ENCODE measurements at places on chromosomes 2 and 18. TPM values are rescaled to one million over a fixed set of nuclear protein-coding genes. Genes with fewer than 3 reads are reported as not detected.

The LYG1 gene
- 1.3 TPM for total RNA-seq

The HMSD gene
- total RNA-seq = 0.33 TPM

The PSMA8 gene
- not detected for total RNA-seq

The RNF144A gene
- total RNA-seq = 8.8 TPM

The SPAG16 gene
- total RNA-seq = 2.4 TPM

The DTNA gene
- 0.07 TPM for total RNA-seq

- no peak for DNase-seq
Measured at GRCh38 chr18:2146754-2147153, 424.6 kb downstream of the METTL4 start.

DNA sequence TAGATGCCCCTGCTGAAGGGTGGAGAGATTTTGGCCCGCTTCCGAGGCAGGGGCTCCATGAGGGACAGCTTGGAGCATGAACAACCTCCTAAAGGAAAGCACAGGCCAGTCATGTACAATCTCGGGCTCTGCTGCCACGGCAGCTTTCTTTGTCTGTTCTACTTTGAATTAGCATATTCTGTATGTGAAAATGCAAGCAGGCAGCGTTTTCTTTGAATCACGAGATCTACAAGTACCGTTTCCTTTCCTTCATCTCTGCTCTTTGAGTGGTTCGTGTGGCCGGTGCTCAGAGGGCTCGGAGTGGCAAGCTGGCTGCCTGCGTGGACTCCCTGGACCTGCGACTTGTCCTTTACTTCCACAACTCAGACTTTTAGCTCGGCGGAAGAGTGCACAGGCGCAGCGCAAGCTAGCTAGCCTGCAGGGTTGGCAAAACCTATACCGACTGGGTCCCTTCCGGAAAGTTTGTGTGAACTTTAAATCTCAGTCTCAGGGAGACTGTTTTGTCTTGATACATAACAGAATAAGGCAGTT is 6.9 kb downstream of the TWIST2 start:
- DNase-seq = no peak

GRCh38 chr2:74418312-74418711 is 3.1 kb downstream of the C2orf81 start:
- DNase-seq = no peak

DNA sequence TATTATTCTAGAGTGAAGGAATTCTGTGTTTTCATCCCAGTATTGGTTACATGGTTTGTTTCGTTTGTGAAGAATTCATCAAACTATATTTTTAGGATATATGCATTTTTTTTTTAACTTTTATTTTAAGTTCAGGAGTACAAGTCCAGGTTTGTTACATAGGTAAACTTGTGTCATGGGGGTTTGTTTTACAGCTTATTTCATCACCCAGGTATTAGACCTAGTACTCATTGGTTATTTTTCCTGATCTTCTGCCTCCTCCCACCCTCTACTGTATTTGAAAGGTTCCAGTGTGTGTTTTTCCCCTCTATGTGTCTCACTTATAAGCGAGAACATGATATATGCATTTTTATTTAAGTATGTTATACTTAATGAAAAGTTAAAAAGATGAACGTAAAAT is 47.6 kb downstream of the SCN9A start:
- no peak for DNase-seq

- no peak for DNase-seq
Measured at GRCh38 chr18:13447621-13448334, 229.2 kb downstream of the LDLRAD4 start.

DNA sequence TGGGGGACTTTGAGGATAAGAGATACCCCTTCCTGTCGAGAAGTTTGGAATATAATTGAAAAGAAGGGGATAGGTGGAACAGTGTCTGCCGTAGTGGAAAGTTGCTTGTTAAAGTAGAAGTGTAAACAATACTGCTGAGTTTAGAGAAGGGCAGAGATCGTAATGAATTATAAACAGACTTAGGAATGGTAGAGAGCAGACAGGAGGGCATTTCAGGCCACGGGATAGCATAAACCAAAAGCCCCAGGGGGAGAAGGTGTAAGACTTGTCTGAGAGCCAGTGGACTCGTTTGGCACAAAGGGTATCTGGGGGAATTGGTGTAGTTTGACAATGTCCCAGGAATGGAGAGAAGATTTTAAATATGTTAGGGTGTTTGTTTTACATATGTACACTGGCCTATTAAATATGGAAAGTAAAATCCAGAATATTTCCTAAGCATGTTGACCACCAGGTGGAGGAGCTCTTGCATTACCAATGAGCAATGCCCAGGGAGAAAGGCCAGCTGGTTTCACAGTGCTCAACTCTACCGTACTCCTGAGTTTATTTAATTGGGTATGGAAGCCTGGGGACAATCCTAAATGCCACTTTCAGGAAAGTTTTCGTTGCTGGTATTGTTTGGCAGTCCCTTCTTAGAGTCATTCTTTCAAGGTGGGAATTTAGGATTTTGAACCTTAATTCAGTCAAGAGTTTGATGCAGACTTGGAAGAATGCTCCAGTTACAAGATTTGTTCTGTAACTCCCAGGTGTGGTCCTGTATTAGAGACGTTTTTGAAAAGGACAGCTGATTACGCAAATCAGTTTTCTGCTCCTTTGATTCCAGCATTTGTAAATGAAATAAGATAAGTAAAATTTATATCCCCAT is 7.5 kb downstream of the COPS8 start:
- DNase-seq = no peak

DNA sequence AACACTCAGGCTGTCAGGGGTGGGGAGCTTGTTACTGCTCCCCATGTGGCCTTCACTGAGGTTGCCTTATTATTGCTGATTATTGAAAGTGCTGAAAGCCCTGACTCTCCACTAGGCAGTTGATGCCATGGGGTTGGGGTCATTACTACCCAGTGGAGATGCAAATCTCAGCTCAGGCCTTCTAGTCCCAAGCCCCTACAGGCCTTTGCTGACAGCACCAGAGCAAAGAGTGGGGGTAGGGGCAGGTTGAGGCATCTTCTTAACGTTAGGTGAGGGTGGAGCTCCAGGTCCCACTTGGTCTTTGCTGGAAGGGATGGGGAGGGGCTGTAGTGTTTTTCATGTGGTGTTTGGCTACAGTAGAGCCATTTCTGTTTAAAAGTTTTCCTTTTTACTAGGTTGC is 104.5 kb downstream of the UXS1 start:
- DNase-seq = no peak

DNA sequence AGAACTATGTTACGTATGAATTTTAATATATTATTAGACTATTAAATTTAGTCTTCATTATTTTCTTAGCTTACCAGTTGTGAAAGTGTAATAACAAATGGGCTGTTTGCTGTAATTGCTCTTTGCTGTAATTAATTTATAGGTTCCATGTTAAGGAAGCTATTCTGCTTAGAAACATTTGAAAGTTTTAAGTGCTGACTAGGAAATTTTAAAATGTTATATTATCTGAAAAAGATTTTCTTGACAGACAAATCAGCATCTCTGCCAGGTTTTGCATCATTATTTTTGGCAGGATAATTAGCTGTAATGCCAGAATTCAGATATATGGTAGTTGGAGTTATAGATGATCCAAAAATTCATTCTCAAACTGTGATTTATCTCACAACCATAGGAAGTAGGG is 42.2 kb downstream of the OTX1 start:
- DNase-seq = no peak

GRCh38 chr2:236661061-236661761 is 91.6 kb downstream of the ACKR3 start:
- DNase-seq = no peak

DNA sequence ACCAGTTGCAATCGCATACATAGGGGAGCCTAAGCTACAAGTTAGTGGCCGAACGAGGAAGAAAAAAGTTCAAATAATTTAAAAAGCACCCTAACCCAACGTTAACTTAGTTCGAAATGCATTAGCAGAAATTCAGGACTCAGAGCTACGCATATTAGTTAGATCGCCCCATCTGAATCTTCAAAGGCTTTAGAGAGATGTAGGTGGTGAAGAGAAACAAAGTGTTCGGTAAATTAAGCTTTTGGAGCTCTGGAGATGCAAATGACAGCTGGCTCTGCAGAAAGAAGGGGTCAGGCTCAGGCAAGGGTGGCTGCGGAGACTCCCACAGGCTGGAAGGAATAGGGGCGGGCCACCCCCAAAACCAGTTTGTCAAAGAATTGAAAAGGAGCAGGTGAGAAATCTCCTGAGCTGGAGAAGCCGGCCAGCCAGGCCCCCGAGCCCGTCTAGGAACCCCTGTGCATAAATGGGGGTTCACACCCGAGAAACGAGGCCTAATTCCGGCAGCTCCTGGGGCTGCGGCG is 621 bp downstream of the TXNL1 start:
- DNase-seq = peak; percentile 12

- DNase-seq = no peak
Measured at GRCh38 chr2:239869272-239870155, 155.6 kb downstream of the NDUFA10 start.

GRCh38 chr18:36386150-36386920 is 88.8 kb downstream of the FHOD3 start:
- no peak for DNase-seq

GRCh38 chr18:75422341-75422910 is 5.1 kb downstream of the SMIM21 start:
- DNase-seq = no peak

GRCh38 chr2:223779877-223780276 is 57.5 kb downstream of the AP1S3 start:
- peak; percentile 52 for DNase-seq

DNA sequence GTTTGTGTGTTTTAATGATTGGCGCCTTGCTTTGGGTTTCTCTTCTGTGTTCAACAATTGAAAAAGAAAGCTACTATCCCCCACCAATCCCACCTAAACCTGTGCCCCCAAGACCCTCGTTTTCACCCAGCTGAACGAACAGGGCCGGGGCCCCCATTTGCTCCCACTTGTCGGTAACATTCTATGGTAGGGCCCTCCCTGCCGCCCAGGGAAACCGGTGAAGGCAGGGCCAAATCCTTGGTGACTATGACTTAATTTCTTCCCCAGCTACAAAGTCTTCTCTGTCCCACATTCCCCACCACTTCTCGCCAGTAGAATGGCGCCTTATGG is 598 bp upstream of the SNRNP200 start:
- no peak for DNase-seq

- no peak for DNase-seq
Measured at GRCh38 chr18:28124131-28125029, 52.5 kb downstream of the CDH2 start.

All from K562 (cell line).